ENCODE measurements at places on chromosomes 5 and 9.

GRCh38 chr9:127397646-127398274, 791 bp downstream of the SLC2A8 start:
- DNase-seq, result no peak

GRCh38 chr5:51495672-51496071, 112.4 kb downstream of the ISL1 start:
- no peak for DNase-seq

- DNase-seq, result no peak
Measured at GRCh38 chr9:110835859-110836271, 167.3 kb downstream of the MUSK start.

GRCh38 chr9:34334337-34334824, 5.0 kb downstream of the NUDT2 start:
- no peak for DNase-seq
